ENCODE measurements at places on chromosomes 3 and 15.

GRCh38 chr3:68703066-68703465, 229.3 kb downstream of the TAFA4 start:
- no peak for DNase-seq

DNA sequence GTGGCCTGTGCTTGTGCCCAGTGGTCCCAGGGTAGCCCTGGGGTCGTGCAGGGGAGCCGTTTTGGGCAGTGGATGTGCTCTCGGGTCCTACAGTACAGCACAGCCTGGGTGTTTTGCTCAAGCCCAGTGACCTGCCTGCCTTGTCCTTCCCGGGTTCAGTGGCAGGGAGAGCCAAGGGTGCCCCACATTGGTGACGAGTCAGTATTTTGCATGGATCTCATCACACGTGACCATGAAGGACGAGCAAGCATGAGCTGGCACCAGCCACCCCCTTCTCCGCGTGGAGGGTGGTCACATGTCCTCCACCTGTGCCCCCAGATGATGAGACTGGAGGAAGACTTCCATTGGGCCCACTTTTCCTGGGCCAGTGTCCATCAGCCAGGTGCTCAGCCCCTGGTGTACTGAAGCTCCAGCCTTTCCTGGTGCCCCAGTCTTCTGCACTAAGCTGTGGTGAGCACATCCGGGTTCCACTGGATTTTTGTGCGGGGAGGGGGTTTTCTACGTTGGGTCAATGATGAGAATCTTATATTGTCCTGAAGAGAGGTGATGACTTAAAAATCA, 197.5 kb downstream of the UBE3A start:
- no peak for DNase-seq

- DNase-seq = no peak
These were observed 1.5 kb downstream of the SOX2 start for GRCh38 chr3:181713280-181713647.

GRCh38 chr3:118406562-118406961, 628.1 kb downstream of the IGSF11 start:
- no peak for DNase-seq

GRCh38 chr3:149571381-149571780, 86.4 kb downstream of the WWTR1 start:
- DNase-seq = no peak

DNA sequence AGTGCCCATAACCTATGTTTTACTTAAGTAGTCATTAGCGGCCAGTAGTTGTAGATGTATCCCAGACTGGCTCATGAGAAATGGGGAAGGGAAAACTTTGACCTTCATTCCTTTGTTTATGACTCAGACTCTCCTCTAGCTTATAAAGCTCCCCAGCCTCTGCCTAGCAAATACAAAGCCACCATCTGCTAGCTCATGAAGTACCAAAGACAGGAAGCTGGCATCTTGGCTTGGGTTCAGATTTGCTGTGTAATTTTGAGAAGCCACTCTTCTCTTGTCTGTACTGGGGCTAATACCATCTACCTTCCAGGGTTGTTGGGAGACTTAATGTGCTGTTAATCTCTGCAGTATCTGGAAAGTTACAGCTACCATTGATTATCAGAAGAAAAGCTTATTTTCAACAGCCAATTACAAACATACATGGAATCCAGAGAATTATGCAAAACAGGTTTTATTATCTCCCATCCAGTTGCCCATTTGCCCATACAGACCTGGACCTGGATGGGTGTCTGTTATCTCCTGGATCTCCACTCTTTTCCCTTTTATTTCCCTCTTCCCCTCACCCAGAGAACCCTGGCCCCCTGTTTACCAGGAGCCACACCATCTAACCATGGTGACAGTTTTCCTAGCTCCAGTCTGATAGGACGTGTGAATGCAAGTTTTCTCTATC, 153.8 kb downstream of the SEMA6D start:
- peak; percentile 70 for DNase-seq

- DNase-seq = no peak
These were observed 22.1 kb downstream of the PARL start for GRCh38 chr3:183862610-183863009.

DNA sequence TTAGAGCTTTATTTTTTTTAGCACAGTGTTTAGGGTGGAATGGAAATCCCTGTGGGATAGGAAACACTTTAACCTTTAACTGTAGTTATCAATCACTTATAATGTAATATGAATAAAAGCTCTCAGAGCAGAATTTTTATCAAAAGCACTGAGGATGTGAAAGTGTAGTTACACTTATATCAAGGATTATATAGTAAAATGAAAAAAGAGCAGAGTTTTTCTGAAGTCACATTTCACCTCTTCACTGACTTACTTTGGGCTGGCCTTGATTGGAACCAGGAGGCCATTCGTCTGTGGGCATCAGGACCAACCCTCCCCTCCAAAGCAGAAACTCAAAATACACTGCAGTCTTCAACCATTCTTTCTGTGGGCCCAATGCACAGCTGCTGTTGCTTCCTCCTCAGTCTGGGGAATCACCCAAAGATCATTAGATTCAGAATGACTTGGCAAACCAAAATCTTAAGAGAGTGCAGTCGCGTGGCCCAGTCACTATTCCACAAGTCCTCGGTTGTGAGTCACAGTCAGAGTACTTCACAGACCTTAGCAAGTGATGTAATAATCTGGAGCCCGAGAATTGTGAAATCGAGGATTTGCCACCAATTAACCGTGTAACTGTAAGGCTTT, 132.6 kb upstream of the COL8A1 start:
- peak; percentile 77 for DNase-seq

DNA sequence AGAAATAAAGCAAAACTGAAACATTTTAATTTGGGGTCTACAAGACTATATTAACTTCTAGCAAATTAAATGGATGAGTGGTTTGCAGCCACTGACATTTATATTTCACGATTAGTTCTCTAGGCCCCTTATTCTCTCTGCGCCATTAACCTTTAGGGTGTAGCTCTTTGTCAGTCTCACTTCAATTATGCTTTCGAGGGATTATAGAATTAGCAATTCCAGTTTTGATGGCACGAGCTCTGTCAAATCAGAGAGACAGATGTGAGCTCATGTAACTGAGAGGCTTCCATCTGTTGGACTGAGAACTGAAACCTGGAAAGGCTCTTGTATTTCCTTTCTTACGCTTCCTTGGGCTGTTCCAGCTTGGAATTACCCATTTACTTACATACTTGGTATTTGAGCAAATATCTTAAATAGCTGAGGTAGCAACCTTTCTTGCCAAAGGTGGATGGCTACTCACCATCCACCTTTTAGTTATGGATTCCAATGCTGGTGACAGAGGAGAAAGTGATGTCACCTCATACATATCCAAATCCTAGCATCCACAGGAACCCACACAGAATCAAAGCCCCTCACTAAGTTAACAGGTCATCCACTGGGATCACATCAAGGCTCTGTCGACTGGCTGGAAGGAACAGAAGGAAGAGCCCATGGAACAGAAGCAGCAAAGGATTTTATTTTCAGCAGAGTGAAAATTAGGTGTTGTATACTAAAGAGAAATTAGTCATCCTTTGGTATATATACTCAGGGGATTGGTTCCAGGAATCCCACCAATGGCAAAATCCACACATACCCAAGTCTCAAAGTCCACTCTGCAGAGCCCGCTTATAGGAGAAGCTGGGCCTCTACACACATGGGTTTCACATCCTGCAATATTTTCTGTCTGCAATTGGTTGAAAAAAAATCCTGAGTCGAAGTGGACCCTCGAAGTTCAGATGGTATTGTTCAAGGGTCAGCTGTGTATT, 20.8 kb downstream of the VGLL4 start:
- no peak for DNase-seq

DNA sequence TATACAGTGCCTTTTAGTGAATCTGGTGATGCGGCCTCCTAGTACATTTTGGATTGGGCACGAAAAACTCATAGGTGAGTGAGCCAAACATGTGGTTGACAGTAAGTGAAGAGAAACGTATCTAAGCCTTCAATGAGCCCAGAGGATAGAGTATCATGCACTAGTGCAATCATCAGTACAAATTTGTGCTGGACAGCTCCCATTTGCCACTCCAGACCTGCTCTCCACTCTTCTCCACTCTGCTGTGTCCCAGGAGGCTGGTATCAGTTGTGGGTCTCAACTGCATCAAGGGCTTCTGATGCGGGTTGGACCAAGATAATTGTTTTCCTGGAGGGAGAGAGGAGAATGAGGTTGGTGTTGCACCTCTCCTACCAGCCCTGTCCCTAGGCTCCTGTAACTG, 9.1 kb upstream of the RASGRF1 start:
- DNase-seq = no peak

DNA sequence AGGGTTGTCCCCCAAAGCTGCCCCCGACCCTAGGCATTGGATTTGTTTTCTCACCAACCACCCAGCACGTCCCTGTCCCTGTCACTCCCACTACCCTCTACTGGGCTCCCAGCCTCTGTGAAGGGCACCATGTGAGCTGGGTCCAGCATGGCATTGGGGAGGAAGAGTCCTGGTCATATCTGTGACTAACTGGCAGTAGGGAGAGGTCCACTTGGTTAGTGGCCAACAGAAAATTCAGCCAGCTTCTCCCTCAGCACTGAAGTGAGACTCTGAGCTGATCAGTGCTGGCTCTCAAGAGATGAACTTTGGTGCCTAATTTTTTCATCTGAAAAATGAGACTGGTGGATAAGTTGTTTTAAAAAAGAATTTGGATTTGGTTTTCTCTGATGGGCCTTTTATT, 11.3 kb upstream of the KIF23 start:
- peak; percentile 27 for DNase-seq

Measured in AG08395 (cell line).